ENCODE measurements at places on chromosomes 11 and 22.

- DNase-seq: no peak
These were observed 130.8 kb downstream of the GALNT18 start for GRCh38 chr11:11491014-11491413.

DNA sequence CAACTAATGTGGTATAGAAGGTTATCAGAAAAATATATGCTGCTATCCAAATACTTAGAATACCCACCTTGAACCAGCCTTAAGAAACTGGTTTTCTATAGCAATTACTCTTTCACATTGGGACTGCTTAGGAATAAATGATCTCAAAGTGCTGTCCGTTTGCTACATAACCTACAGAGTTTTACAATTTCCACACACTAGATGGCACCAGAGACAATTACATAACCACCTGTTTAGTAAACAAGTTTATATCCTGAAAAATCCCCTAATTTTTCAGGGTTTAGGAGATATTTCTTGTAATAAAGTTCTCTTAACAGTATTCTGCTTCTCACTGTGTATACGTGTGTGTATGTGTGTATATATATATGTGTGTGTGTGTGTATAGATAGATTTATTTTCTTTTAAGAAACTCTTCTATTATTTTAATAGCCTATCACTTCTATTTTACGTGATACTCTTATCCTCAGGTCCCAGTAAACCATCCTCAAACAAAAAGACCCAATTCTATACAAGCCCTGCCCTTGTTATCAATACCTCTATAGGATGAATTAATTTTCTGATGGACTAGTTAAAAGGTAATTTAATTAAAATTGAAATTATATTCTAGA lies 6.7 kb upstream of the OR5I1 start:
- DNase-seq: no peak

GRCh38 chr22:30077279-30077880 lies 2.9 kb upstream of the HORMAD2 start:
- DNase-seq: no peak

DNA sequence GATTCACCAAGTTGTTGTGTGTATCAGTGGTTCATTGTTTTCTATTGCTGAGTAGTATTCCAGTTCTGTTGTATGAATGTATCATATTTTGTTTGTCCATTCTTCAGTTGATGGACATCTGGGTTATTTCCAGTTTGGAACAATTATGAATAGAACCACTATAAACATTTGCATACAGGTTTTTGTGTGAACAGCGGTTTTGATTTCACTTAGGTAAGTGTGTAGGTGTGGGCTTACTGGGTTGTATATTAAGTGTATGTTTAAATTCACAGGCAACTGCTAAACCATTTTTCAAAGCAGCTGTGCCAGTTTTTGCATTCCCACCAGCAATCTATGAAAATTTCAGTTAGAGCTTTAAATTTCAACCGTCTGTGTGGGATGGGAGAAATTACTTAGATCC lies 217.8 kb downstream of the NELL1 start:
- no peak for DNase-seq

DNA sequence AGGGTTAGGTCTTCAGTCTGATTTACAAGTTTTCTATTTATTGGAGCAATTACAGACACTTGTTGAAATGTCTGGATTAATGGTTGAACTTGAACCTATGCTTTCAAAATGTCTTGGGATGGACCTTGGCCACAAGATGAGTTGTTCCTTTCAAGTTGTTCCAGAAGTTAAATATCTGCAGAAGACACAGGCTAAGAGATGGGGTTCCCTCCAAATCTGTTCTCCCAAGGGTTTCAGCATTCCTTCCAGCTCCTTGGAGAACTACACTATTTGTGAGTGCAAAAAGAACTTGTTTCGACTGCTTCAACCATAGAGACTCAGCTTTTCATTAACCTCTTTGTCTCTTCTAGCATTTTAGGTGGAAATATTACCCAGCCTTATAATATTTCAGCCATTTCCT lies 189.0 kb upstream of the BLID start:
- DNase-seq: no peak

DNA sequence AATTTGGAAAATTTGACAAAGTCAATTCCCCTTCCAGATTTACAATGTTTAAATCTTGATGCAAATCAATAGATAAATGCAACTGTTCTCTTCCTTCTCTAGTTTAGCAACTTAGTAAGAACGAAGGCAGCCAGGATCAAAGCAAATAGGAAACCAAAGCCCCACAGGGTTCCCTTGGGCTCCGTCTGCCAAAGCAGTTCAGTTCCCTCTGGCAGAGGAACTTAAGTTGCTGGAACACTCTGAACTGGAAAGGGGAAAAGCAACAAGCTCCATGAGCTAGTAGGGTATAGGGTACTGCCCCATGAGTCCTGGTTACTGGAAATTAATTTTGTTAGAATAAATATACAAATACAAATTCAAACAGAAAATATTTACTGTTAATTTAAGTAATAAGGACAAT lies 91.3 kb downstream of the RELT start:
- no peak for DNase-seq

DNA sequence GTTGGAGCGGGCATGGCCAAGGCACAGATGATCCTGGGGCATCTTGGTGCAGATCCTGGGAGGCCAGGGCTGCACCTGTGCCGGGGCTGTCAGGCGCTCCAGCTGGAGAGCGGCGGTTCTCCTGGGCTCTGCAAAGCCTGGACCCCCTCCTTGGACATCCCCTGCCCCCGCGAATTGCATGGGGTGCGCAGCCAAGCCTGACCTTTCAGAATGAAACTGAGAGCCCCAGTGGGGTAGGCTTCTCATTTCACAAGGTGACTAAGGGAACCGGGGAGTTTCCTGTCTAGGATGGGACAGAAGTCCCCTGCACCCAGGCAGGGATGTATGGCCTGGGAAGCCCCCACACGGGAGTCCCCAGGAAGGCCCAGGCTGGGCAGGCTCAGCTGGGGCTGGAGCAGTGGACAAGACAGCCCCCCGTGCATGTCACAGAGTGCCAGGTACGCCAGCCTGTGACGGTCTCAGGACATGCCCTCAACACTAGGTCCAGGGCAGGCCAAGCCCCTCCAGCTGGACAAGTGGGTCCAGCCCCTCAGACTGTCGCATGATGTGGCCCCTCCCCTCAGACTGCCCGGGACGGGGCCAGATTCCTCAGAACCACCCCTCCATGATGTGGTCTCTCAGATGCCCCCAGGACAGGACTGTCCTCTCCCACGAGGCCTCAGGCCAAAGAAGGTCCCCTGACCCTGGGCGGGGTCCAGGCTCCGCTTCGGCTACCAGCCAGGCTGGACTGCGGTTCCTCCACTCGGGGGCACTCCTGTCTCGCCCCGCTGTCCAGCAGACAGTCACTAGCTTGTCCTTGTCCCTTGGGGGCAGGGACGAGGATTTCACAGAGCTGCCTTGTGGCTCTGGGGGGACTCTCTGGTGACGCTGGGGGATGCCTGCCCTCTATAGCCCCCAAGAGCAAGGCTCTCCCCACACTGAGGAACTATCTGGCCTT lies 2.3 kb downstream of the LSP1 start:
- DNase-seq: no peak

GRCh38 chr11:129530154-129530895 lies 154.7 kb downstream of the BARX2 start:
- no peak for DNase-seq

DNA sequence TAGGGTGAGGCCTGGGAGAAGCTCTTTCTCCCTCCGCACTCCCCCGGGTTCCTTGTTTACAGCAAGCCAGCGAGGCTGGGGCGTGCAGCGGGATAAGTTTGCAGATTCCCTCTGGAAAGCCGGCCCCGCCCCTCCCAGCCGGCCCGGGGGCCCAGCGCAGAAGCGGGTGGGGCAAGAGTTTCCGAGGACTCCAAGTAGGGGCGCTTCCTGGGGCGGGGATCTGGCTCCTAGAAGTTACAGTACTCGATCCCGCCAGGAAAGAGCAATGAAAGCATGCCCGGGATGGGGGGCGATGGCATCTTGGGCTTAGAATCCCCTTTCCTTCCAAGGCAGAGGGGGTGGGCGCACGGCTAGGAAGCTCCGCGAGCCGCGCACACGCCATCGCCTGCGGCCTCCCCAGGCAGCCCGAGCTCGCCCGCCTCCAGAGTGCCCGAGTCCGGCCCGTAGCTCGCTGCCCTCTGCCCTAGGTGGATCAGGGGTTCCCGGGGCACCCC lies 385 bp downstream of the TST start:
- DNase-seq: no peak

DNA sequence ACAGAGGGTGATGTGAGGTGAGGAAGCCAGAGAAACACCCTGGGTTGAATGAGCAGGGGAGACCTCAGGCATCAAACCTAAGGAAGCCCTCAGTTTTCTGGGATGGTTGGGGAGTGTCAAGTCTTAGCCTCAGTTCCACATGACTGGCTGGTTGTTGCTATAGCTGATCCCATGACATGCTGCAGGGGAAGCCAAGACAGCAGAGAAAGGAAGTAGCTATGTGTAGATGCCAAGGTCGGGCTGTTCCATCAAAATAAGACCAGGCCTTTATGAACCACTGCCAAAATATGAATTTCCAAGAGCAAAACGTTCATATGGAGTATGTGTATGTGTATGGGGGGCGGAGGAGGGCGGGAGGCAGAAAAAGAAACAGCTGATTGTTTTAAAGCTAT lies 11.6 kb downstream of the CD59 start:
- no peak for DNase-seq

DNA sequence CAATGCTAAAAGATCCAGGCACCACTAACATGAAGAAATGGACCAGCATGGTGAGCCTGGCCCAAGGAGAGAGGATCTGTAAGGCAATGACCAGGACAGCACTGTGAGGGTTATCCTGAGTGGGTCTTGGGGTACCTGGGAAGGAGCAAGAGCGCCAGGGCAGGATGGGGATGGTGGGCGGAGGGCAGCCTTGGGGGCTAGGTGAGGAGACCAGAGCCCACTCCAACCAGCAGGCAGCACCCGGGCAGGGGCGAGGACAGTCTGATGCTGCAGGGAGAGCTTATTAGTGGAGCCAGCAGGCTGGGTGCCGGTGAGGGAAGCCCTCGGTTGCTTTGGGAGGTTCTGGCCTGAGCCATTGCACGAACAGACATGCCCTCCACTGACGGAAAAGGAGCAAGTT lies 10.7 kb upstream of the NAP1L4 start:
- DNase-seq: no peak

GRCh38 chr22:35834061-35834460 lies 116.4 kb downstream of the APOL5 start:
- no peak for DNase-seq
